Suppressor macrophage (primary cell): ENCODE measurements at places on chromosomes 2 and 18.

DNA sequence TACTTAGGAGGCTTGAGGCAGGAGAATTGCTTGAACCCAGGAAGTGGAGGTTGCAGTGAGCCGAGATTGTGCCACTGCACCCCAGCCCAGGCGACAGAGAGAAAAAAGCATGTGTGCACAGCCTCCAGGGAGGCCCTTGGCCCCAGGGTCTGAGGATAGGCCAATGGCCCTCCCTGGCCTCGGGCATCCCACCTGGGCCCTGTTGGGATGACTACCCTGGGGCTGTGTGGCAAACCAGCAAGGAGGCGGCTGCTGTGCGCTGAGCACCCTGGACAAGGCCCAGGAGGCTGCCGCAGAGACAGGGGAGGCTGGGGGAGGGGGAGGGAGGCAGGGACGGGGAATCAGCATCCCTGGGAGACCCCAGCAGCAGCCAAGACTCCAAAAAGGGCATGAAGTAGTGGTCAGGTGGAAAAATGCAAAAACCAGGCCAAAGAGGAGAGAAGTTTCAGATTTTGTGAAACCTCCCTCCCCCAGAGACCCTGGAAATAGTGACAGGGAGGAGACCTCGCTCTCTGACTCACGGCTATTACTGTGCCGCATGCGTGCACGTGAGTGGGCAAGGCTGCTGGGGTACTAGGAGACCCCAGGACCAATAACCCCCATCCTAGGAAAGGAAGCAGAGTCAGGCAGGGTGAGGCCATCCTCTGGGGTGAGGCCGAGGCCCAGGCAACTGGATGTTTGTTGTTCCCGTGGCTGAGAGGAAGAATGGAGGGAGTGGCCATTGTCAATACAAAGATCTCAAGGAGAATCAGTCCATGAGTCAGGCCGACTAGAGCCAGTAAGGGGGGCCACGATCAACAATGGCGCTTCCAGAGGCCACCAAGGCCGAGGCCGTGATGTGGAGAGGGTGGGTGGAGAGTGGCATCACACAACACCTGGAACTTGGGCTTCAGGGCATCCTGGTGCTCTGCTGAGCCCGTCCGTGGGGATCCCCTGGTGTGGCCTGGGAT lies 16.0 kb upstream of the B3GNT7 start:
- no peak for DNase-seq

DNA sequence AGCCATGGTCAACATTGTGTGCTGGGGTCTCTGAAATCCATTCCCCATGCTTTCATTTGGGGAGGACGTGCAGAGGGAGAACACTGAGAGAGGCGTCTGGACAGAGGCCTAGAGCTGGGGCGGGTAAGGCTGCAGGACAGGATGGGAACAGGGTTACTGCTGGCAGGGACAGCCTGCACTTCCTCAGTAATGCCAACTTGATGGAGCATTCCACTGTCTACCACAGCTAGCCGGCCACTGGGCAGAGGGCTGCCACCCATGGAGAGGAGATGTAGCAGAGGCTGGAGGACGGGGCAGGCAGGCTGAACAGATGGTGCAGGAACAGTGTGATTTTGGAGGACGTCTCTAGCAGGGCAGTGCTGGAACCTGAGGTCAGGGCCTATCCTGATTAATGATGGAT lies 29.3 kb downstream of the MRPL33 start:
- DNase-seq = no peak

DNA sequence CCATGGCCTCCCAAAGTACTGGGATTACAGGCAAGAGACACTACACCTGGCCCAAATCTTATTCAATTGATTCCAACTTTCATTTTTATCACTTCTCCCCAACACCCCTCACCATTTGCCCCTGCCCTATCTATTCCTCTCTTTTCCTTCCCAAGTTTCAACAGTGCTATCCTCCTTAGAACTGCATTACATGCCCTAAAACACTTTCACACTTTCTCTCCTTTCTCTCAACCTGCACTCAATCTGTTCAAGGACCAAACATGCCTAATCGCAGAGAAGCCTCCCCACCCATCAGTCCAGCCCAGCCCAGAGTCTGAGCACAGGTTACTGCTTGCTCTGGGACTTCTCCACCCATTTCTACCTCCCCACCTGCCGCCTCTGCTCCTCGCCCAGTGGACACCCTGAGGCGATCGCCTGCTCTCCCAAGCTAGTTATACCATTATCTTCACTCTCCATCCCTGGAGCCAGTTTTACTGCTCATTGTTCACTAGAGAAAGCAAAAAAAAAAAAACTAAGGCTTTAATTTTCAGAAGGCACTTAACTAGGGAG lies 23.7 kb upstream of the DSG1 start:
- DNase-seq = no peak

- no peak for DNase-seq
Observed at GRCh38 chr18:79525556-79526467, 130.1 kb downstream of the NFATC1 start.
